Activated CD4-positive, alpha-beta T cell treated with anti-CD3 and anti-CD28 coated beads for 1 hour (primary cell): ENCODE measurements at places on chromosomes 16 and 17.
A peak's percentile ranks its signal among the peaks of the same experiment; 100 is the strongest.

GRCh38 chr16:27421961-27422740, 20.2 kb downstream of the IL21R start:
- DNase-seq, result no peak

DNA sequence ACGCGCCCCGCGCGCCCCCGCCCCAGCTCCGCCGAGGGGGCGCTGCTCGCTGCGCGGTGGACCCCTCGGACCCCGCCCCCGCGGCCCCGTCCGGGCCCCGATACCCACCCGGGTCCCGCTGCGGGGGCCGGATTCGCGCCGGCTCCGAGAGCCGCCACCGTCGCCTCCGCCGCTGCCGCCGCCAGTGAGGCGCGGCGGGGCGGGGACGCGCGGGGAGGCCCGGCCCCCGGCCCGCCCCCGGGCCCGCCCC, at the start of gene TBC1D16:
TSS of gene TBC1D16 (minus strand) at position 186 of the 250 bp plus-strand sequence. CDS start 22,325 bp downstream, outside the sequence.
- no peak for DNase-seq

- no peak for DNase-seq
Measured at GRCh38 chr17:41919840-41920579, 1.3 kb upstream of the ACLY start.

DNA sequence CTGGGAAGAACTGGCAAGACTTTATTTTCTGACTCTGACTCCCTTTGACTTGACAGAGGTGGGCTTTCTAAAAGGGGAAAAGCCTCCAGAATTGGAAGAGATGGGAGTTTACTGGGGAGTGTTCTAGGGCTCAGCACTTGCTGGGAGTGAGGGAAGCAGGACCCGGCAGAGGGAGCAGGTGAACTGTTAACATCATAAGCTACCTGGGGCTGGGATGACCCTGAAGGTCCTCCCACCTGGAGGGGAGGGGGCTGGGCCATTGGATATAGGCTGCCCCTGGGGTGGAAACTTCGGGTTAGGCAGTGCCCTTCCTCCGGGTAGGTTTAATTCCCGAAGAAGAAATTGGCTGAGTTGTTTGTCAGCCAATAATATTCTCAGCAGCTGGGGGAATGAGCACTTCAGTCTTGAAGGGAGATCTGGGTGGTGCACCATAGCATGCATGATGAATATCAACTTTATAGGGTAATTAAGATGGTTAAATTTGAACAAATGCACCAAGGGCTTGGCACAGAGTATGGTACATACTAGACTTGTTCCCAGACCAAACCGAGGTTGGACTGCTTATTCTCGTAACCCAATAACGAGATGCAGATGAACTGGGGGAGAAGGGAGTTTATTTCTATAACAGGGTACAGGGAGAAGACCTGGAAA, 337.0 kb downstream of the HAPSTR1 start:
- DNase-seq, result no peak

DNA sequence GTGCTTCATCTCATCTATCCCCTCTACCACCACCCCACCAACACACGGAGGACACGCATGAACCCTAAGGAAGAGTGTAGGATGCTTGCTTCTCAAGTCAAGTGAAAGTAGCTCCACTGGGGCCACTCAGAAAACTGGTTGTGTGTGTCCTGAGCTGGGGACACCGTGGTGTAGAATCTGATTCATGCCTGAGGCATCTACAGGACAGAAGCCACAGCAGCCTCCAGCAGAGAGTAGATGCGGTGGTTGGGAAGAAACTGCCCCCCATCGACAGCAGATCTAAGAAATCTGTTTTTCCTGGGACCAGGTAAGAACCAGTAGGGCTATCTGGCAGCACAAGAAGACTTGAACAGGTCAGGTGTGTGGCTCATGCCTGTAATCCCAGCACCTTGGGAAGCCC, 51.9 kb upstream of the HLF start:
- DNase-seq, result no peak

DNA sequence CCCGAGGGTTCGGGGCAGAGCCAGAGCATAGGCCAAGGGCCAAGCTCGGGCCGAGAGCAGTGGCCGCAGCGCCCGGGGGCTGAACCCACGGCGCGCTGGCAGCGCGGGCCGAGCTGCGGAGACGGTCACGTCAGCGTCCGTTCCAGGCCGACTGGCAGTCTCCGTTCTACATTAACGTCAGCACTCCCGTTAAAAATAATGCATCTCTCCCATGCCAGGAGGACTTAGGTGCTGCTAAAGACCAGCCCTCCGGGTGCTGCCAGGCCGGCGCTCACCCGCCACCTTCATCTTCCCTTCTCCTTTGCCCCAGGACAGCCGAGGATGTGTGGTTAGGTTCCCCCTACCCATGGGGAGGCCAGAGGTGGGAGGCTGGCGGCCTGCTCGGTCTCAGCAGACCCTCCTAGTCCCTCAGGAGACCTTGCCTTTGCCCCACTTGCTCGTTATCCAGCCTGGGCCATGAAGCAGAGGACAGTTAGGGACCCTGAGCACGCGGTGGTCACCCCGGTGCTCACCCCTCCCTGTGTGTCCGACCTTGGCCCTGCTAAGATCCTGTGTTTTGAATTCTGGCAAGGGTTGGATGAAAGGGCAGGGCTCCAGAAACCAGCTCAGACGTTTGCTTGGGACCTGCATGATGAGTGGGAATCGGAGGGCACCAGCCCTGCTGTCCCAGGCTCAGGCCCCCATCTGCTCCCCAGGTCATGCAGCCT, 572 bp downstream of the MPG start:
- DNase-seq, result no peak

- no peak for DNase-seq
Measured at GRCh38 chr16:24493821-24494220, 45.5 kb upstream of the RBBP6 start.

GRCh38 chr17:42065201-42065600, 14.8 kb upstream of the C17orf113 start:
- DNase-seq, result no peak

DNA sequence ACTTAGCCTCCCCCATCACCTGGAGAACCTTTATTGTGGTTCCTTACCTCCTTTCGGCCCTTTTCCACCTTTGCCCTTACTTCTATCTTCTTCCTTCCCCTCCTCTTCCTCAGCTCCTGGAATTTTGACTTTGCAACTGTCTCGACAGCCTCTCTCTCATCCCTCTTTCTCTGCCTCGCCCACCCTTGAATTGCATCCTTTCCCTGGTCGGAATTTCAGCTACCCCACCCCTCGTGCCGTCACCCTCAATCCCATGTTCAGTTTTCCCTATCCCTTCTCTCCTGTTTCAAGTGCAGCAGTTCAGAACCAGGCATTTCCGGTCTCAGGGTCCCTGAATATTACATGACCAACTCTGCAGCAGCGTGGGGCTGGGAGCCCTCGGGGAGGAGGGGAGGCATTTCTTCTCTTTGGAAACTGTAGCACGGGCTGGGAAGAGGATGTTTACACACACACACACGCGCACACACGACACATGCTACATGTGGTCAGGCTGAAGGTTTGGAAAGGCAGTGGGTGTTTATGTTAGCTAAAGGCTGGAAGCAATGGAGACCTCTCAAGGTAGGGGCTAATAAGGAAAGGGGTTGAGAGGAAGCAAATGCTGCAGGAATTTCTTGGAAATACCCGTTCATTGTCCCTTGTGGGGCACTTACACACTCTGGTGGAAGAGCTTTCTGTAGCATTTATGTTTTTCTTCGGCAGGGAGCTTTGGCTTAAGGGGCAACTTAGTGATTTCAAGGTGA, 971 bp downstream of the MINK1 start:
- no peak for DNase-seq

DNA sequence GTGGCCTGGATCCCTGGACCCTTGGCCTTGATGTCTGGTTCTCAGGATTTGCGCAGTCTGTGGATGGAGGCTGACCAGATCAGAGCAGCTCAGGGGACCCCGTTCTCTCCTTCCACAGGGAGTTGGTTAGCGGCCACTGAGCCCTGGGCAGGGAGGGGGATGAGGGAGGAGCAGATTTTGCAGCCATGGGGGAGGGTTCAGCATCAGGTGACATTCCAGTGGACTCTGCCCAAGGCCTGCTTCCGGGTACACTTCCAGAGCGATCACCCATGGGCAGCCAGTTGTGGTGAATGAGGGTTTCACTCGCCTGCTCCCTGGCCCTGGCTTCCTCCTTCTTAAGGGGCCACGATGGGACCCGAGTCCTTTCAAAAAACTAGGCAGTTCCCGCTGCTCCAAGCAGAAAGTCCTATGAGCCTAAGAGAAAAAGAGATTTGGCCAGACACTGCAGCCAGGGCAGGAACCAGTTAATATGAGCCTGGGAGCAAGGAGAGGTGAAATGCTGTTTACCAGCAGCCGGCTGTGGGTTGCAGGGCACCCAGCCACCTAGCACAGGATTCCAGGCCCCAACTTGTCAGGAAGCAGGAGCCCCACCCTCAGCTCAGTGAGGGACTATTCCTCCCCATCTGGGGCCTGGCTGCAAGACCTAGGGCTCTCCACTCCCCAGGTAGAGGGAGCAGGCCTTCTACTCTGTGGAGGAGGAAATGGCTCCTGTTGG, 4.7 kb upstream of the GPRC5C start:
- no peak for DNase-seq

DNA sequence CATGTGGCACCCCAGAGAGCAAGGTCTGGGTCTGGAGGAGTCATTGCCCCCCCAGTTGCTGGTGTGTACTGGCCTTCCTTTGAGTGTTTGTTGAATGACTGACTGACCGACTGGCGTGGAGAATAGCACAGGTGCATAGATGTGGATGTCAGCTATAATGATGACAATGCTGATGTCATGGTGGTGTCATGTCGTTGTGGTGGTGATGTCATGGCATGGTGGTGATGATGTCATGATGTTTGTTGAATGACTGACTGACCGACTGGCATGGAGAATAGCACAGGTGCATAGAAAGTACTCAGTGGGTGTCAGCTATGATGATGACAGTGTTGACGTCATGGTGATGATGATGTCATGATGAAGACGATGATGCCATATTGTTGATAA, 22.1 kb downstream of the TMEM114 start:
- DNase-seq, result no peak

- peak; percentile 58 for DNase-seq
Measured at GRCh38 chr17:42183741-42184711, 1.2 kb downstream of the HCRT start.

- no peak for DNase-seq
Measured at GRCh38 chr17:35368081-35368830, 5.2 kb downstream of the SLFN11 start.

- no peak for DNase-seq
Measured at GRCh38 chr16:85140455-85141012, 28.3 kb upstream of the CIBAR2 start.

- no peak for DNase-seq
Measured at GRCh38 chr17:81510785-81511553, 1.6 kb downstream of the ACTG1 start.

DNA sequence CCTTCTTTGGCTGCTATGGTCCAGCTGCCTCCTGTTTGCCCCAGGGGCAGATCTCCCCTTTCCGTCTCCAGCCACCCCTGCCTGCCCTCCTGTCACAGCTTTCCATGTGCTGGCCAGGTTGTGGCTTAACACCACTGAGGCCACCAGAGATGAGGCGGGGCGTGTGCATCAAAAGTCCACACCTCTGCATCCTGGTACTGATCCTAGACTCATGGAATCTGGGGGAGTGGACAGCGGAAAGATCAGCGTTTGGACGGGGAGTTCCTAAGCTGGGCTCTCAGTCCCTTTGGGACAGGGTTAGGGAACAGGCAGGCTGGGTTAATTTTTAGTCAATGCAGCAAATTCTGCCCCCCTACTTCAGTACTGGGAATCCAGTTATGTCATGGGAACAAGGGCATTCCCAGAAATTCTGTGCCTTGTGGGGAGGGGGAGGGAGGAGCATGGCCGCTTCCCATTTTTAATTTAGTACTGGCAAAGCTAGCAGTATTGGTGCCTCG, 3.9 kb downstream of the IGFBP4 start:
- DNase-seq, result no peak

DNA sequence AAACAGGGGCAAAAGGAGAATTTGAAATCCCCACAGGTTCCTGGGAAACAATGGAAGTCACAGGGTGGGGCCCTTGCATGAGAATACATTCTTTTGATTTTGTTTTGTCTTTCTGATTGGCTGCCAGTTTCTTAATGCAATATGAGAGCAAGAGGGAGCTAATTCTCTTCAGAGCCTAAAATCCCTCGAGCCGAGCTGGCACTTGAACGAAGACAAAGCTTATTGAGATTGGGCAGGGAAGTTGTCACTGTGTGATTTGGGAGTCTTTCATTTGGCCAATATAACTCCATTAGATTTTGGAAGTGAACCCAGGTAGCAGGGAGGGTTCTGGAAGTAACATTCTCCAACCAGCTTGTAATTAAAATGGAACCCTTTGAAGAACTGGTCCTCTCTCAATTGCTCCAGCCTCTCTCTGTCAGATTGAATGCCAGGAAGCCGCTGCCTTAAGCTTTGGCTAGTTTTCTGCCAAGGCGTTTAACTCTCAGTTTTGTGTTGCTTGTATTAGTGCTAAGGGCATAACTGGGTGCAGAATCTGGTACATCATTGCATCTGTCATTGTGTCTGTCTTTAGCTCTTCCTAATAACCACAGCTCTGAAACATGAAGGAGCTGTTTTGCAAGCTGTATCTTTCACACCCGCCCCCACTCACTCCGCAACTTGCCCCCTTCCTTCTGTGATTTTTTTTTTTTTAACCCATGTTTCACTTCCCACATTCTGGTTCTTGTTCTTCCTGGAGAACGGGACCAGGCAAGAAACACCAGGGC, 272.0 kb downstream of the MAF start:
- DNase-seq, result no peak

DNA sequence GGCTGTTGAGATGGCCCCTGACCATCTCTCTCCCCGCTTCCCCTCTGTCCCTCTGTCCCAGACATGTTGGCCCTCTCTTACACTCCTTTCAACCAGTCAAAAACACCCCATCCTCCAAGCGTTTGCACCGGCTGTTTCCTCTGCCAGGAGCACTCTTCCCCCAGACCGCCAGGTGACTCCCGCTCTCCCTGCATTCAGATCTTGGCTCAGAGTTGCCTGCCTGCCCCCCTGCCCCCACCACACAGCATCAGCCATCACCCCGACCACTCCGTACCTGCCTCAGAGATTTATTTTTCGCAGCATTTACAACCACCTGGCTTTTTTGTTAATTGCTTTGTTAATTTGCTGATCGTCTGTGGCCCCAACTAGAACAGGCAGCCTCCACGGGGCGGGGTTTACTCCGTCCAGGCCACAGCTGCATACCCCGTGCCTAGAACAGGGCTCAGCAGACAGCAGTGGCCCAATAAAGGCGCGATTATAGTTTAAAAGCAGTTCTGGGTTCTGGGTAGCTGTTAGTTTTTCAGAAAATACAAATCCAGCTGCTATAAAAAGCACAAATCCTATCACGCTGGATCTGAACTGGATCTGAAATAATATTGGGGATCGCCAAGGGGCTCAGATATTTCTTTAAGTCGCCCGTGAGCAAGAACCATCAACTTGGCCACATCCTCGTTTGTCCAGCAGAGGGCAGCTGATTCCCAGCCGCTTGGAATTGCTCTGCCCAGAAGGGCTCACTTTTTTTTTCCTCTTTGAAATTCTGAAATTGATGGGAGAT, 173.6 kb downstream of the IRF8 start:
- no peak for DNase-seq

DNA sequence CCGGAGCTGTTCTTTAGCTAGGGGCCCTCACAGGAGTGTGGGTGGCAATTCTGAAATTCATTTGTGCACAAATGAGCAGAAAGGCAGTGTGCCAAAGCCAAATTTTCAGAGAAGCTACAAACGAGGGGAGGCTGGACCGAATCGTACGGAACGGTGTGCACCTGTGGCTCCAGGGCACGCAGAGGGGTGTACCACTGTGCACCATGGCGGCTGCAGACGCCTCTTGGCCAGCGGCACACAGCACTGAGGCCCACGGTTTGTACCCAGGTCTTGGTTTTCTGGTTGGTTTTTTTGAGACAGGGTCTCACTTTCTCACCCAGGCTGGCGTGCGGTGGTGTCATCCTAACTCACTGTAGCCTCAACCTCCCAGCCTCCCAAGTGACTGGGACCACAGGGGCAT, 14.9 kb downstream of the CHMP1A start:
- no peak for DNase-seq
